ENCODE measurements at places on chromosomes 6 and 20.
A peak's percentile ranks its signal among the peaks of the same experiment; 100 is the strongest.

DNA sequence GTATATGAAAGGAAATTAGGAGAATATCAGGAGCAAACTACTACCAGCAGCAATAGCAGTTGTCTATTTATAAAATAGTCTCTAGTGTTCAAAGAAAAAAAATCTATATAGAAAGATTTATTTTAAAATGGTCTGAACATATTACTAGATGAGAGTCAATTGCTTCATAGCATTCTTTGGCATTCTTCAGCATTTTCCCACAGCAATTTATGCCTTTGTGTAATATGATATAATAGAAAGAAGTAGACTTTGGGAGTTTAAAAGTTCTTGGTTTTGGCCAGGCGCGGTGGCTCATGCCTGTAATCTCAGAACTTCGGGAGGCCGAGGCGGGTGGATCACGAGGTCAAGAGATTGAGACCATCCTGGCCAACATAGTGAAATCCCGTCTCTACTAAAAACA lies 157.0 kb upstream of the PLN start:
- DNase-seq, result no peak

DNA sequence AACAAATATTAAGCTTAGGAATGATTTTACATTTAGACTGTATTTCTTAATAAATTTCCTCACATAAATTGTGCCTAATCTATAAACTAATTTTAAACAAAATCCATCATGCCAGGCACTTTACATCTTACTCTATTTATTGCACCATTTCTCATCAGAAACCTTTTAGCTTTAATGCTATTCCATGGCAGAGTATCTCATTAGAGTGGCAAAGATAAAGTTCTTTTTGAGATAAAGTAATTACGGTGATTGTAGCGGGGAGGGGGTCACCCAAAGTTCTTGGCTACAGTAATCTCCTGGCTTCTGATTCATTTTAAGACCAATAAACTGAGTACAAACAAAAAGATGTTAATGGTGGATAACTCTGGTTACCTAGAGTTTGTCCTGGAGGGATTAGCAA lies 532.1 kb downstream of the PRKN start:
- no peak for DNase-seq

- DNase-seq, result no peak
Observed at GRCh38 chr6:133254552-133255228, 13.5 kb downstream of the EYA4 start.

DNA sequence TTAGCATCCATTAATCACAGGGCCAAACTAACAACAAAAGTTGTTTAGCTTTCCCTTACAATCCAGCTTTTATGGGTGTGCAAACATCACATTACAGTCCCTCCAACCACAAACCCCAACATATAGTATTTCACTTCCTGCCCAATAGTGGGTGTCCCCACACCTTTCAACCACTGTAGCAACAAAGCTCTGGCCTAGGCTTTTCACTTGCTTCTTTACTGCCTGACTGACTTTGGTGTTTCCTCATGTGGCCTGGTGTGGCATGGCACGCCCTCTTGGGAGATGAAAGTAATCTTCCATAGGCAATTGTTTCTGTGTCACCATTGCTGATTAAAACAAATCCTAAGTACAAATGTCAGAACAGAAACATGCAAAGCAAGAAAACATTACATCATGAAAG lies 46.3 kb downstream of the MCM8 start:
- DNase-seq, result no peak

GRCh38 chr6:39804466-39805065 lies 12.4 kb downstream of the DAAM2 start:
- no peak for DNase-seq

GRCh38 chr6:166097914-166098522 lies 69.6 kb downstream of the TBXT start:
- no peak for DNase-seq

- DNase-seq, result no peak
Observed at GRCh38 chr20:25402583-25402982, 4.9 kb upstream of the GINS1 start.

- DNase-seq, result no peak
Observed at GRCh38 chr20:33744181-33744580, 12.4 kb downstream of the ZNF341 start.

DNA sequence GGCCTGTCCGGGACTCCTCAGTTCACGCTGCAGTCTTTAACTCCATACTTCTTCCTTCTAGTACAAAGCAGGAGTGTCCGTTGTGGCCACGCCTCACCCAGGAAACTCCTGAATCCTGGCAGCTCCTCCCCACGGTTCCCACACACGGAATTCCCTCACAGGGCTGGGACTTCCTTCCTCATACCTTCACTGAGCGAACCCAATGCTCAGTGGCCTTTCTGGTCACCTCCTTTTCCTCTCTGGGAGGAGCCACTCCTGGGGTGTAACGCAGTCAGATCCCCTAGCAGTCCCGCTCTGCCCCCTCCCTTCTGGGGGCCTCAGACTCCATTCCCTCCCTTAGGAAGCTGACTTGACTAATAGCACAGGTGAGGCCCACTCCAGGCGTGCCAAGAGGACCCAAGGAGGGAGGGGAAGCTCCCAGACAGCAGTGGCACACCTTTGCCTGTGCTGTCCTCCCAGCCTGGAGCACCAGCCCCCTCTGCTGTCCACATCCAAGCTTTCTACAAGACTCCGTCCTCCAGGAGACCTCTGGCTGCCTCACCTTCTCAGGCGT lies at the start of gene SLC52A3:
Gene SLC52A3, minus strand, starts transcription at position 75 of the 553 bp plus-strand sequence. CDS start 2,726 bp downstream, outside the sequence.
- DNase-seq, result no peak

DNA sequence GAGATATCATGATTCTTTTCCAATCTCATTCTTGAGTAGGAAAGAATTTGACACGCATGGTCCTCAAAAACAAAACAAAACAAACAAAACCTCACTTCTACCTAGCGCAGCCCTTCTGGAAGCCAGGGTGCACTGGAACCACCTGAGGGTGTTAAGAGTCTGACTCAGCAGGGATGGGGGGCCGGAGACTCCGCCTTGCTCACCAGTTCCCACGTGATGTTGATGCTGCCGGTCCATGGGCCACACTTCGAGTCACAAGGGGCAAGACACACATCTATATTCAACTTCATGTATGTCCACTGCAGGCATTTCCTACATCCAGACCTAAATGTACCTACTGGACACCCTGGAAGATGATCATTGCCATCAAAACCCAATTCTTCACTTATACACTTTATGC lies 30.4 kb downstream of the BFSP1 start:
- no peak for DNase-seq

DNA sequence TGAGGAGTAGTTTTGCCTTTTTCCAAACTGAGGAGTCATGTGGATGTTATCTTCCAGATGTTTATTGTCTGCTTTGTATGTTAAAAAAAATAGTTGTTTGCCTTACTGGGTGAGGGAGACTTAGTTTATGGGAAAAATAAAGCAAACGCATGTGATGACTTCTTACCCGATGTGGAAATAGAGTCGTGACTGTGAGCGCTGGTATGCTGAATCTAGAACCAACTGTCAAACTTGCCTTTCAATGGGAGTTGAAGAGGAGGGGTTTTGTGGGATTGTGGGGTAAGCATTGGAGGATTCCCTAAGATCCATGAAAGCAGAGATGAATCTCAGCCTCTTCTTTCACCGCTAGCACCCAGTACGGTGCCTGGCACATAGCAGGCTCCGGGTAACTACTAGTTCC lies 5.3 kb downstream of the DCBLD1 start:
- DNase-seq, result no peak

- DNase-seq, result no peak
Observed at GRCh38 chr20:35823147-35823546, 51.3 kb downstream of the PHF20 start.

- no peak for DNase-seq
Observed at GRCh38 chr6:11685481-11686093, 93.0 kb downstream of the ADTRP start.

DNA sequence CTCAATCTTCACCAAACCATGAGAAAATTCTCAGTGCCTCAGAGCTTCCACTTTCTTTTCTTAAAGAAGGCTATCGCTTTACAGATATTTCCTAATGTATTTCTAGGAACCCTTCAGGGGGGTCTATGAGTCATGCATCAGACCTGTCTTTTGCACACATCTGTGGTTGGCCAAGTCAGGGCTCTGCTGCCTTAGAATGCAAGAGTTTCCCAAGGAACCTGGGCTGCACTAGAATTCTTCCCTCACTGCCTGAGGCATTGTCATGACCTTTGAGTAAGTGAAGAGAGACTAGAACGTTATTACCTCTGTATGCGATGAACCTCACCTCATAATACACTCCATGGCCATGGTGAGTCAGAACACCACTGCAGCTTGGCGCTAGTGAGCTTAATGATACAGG lies 365.0 kb upstream of the ID4 start:
- no peak for DNase-seq

DNA sequence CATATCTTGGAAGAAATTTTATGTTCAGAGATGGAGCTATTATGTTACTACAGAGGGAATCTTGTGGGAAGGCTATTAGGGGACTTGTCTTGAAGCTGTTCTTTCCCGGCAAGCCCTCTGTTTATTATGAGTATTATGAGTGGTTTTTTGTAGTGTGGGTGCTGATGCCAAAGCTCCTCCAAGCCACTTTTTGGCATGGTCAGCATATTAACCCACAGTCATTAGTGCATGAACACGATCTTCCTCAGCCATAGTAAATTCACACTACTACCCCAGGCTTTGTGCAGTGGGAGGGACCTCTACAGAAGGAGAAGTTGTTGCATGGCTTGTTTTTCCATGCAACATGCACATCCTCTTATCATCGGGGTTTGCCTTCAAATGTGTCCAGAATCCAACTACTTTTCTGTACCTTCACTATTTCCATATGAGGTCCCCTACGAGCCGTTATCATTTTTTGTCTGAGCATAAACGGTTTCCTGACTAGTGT lies 6.5 kb upstream of the BMP6 start:
- no peak for DNase-seq

DNA sequence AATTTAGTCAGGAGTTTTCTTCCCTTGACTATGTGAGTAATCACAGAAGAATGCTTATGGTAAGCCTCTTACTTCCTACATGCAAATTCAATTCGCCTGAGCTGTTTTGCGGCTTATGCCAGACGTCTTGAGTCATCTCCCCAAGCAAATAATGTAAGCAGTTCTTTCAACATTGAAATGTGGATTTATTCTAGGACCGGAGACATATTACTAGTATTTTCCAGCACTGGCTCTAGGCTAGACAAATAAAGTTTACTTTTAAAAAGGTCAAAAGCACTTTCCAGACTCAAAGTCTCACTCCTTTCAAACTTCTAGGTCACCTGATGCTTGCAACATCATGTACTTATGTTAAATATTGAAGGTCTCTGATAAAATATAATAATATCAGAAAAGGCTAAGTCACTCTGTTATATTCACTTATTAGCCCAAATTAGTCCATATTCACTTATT lies 38.1 kb upstream of the NOX3 start:
- DNase-seq, result no peak

DNA sequence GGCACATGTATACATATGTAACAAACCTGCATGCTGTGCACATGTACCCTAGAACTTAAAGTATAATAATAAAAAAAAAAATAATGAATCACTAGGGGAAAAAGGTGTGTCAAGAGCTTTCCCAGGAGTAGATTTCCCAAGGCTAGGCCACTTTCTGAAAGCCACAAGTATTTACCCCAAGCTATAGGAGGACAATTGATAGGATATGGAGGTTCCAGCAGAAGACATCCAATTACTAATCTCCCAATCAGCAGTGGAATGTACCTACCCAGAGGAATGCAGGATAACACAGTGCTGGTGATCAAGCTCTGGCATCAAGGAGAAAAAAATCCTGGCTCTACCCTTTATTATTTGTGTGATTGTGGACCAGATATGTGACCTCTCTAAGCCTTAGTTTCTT lies 562.7 kb downstream of the RFPL4B start:
- DNase-seq, result no peak

DNA sequence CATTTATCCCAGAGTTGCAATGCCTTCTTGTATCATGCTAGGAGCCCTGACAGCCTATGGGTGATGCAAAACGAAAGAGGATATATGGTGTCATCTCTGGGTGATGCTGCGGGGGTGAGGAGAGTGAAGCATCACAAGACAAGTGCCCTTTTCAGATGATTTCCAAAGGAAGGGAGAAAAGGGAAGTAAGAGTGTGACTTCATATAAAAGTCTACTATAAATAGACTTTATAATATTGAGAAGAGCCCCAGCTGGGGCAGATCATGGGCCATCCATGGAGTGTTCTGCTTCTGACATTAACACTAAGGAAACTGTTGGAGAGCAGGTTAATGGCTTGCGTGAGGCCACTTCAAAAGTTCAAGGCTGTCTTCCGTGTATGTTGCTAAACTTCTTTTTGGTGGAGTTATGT lies 4.4 kb downstream of the CD83 start:
- no peak for DNase-seq

DNA sequence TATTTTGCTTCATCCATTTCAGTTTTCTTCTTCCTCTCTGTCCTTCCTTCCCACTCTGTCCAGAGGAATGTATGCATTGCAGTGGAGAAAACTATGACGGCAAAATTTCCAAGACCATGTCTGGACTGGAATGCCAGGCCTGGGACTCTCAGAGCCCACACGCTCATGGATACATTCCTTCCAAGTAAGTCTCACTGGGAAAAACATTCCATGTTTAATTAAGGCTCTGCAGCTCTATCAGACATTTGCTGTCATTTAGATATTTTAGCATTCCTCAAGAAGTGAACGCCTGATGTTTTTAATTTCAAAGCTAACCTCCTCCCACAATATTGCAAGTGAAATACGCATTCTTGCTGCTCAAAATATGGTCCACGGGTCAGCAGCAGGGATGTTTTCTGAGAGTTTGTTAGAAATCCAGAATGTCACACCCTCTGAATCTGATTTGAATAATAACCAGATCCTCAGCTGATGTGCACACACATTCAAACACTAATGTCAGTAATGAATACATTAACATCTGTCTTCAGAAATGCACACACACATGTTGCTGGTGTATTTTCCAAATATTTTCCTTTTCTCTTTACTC lies 12.8 kb downstream of the PLG start:
- no peak for DNase-seq

DNA sequence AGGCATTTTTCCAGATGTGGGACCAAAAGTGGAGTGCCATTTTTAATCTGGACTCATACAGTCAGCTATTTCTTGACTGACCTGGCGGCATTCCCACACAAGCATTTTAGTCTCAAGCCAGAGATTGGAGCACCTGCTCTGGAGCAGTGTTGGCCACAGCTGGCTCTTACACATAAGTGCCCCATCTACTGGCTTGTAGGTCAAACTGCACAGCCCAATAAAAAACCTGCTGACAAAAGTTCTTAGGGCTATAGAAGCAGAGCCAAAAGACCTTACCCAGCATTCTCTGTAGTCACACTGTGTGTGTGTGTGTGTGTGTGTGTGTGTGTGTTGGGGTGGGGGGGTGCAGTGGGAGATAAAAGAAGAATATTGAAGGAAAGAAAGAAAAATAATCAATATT lies 38.6 kb upstream of the SENP6 start:
- DNase-seq, result peak; percentile 7
